Omental fat pad (tissue), 4 donors: ENCODE measurements at places on chromosomes 13 and 19. TPM values are rescaled to one million over a fixed set of nuclear protein-coding genes. Genes with fewer than 3 reads are reported as not detected.
A peak's percentile ranks its signal among the peaks of the same experiment; 100 is the strongest.

DNA sequence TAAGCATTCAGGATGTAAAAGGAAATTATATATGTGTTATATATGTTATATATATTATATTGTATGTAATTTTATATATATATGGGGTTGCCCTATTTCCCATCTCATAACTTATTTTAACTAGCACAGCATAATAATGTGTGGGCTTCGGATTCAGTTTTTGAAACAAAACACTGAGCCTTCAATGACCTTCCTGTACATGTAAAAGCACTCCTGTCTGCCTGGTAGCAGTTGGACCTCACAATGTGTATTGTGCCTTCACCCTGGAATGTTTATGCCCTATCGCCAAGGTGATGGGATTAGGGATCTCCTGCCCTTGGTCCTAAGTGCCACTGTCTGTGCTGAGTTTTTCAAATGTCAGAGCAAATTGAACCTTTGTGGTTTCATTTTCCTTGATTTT, 968.8 kb downstream of the TUBA3C start:
- DNase-seq = no peak

DNA sequence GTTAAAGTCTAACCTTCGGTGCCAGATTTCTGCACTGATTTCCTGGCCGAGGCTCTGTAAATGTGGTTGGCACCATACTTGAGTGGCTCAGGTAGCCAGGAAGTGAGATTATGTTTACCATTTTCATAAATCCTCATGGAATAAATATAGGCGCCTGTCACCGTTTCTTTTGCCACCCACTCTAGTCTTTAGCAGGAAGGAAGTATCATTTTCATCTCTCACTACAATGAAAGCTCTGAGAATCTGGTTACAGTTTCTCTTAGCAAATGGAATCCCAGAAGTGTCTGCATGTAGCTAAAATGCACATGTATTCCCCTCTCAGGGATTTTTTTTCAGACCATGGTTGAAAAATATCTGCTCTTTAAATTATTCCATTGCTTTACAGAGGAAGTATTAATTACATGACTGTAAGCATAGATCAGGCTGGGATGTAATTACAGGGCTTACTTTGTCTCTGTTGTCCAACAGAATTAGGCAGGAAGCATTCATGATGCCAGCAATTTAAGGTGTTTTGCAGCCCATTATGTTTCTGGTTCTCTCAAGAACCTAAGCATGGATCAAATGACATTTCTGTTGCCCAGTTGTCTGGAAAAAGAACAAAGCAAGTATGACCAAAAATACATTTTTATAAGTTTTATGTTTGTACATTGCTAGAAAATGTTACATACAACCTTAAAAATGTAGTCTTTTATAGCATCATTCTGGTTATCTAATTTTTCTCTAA, 221.7 kb upstream of the SPRY2 start:
- no peak for DNase-seq

- no peak for DNase-seq
Observed at GRCh38 chr13:83681547-83681946, 200.7 kb downstream of the SLITRK1 start.

DNA sequence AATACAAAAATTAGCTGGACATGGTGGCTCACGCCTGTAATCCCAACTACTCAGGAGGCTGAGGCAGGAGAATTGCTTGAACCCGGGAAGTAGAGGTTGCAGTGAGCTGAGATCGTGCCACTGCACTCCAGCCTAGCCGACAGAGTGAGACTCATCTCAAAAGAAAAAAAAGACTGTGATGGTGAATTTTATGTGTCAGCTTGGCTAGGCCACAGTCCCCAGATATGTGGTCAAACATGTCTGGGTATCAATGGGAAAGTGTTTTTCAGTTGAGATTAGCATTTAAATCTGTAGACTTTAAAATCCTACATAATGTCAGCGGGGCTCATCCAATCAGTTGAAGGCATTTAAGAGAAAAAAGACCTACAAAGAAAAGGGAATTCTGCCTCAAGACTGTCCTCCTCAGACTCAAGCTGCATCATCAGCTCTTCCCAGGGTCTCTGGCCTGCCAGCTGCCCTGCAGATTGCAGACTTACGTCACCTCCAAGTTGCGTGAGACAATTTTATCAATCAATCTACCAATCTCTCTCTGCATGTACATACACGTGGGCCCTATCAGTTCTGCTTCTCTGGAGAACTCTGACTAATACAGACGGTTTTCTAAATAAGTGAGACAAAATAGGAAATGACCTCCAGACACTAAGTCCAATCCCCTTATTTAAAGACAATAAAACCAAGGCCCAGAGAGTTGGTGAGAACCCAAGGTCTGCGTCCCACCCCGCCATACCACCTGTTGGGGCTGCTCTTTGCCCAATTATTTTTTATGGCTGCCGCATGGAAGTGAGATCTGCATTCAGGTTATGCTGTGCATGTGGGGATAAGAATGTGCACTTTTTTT, 99.2 kb downstream of the ABCC4 start:
- no peak for DNase-seq

GRCh38 chr13:28719227-28720055, 671 bp upstream of the SLC46A3 start:
- no peak for DNase-seq

- DNase-seq = no peak
Observed at GRCh38 chr13:39217471-39217870, 179.2 kb downstream of the NHLRC3 start.

ATP4B gene
- total RNA-seq = not detected

GRCh38 chr13:41313117-41313516, 2.0 kb downstream of the NAA16 start:
- no peak for DNase-seq

- DNase-seq = no peak
Observed at GRCh38 chr13:40923867-40924266, 95.2 kb downstream of the ELF1 start.

- no peak for DNase-seq
Observed at GRCh38 chr13:40384976-40385857, 281.2 kb downstream of the FOXO1 start.

DNA sequence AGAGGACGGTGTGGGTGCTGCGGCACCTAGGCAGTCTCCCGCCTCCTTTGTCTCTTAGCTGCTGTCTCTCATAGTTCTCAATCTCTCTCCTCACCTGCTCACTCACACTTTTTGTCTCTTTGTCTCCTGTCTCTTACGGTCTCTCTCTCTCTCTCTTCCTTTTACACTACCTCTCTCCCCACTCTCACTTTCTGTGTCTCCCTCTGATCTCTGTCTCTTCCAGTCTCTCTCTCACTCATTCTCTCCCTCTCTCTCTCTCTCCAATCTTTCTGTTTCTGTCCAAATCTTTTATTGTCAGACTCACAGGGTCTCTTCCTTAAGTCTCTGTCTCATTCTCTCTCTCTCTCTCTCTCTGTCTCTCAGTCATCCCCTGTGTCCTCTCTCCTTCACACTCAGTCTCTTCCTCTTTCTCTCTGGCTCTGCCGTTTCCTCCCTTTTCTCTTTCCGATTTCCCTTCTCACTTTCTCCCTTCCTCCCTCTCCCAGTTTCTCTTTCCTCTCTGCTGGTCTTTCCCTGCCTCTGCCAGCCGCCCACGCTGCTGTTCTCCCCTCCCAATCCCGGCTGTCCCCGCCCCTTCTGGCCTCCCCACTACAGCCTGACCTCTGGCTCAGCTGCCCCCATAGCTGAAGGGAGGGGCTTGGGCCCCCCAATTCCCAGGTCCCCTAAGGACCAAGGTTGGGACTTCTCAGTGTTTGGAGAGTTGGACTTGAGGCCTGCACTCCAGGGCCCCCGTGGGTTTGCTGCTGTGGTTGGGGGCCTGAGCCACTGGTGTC, at the start of gene PLEKHA4:
Gene PLEKHA4, minus strand, starts transcription at position 504 of the 773 bp plus-strand sequence. CDS start 997 bp downstream, outside the sequence.
- no peak for DNase-seq

GRCh38 chr13:79604752-79605151, 123.8 kb downstream of the NDFIP2 start:
- DNase-seq = no peak

DNA sequence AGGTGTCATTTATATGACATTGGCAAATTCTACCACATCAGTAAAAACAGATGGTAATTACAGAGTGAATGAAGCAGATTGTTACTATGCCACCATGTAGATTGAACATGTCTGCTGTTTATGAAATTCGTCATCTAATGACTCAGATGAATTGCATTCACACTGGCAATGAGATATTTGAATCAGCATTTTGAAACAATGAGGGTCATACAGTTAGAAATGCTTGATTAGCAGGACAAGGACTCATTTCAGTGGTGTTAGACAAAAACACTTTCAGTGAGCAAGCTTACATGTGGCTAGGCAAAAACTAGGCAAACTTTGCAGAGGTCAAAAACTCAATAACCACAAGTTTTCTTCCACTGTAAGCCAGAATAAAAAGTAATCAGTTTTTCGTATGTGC, 1165.0 kb downstream of the SLITRK1 start:
- no peak for DNase-seq

DNA sequence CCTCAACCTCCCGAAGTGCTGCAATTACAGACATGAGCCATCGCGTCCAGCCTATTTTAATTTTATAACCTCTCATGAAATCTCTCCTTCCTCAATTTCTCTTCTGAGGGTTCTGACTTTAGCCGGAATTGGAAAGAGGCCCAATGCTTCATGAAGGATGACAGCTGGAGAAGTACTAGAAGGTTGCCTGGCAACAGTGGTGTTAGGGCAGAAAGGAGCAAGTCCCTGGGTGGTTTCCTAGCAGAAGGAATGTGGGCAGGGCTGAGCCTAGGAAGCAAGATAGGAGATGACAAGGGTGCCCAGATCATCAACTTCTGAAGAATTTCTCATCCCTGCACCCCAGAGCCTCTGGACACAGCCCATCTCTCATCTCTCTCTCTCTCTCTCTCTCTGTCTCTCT, 25.8 kb downstream of the CACNG6 start:
- no peak for DNase-seq

DNA sequence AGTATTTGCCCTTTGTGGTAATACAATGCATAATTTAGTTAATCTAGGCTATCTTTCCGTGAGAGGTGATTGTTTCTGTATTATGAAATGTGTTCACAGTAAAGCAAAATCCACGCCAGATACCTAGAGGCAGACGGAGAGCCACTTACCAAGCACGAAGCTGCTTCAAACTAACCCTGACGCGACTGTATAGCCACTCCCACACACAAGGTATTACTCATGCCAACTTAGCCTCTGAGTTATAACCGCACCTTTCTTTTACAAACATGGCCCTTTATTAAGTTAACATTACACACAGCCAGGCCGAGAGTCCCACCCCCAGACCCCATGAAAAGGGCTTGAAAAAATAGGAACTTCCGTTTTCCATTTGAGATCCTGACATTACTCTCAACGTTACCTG, 185.7 kb downstream of the ABCC4 start:
- DNase-seq = no peak

GRCh38 chr13:43572656-43573360, 214.0 kb downstream of the ENOX1 start:
- no peak for DNase-seq

ZNF574 gene
- 22.9 TPM for total RNA-seq

DNA sequence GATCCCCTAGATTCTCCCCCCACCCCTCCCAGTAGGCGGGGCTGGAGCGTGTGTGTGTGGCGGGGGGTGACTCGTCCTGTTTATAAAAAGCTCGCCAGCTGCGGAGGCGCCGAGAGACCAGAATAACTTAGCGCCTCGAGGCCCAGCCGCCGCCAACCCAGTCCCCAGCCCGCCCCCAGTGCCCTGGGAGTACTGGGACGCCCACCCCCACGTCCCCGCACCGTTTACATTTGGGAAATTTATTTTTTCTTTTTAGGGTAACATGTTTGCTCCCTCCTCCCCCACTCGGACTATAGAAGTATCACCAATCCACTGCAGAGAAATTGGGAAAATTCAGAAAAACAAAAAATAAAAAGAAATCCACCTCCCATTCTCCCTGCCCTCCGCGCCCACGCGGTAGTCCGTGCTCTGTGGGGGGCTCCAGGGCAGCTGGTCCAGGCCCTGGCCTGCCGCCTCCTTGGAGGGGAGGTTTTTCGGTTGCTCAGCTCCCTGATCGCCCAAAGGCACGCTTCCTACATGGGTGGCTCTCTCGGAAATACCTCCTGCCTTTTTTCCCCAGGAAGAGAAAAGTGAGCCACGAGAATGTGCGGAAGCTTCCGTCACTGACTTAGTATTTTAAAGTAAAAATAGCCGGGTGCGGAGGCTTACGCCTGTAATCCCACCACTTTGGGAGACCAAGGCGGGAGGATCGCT, 1.5 kb upstream of the RAB3A start:
- DNase-seq = peak; percentile 55

- DNase-seq = no peak
Observed at GRCh38 chr13:101915755-101916107, 463.3 kb downstream of the ITGBL1 start.

DNA sequence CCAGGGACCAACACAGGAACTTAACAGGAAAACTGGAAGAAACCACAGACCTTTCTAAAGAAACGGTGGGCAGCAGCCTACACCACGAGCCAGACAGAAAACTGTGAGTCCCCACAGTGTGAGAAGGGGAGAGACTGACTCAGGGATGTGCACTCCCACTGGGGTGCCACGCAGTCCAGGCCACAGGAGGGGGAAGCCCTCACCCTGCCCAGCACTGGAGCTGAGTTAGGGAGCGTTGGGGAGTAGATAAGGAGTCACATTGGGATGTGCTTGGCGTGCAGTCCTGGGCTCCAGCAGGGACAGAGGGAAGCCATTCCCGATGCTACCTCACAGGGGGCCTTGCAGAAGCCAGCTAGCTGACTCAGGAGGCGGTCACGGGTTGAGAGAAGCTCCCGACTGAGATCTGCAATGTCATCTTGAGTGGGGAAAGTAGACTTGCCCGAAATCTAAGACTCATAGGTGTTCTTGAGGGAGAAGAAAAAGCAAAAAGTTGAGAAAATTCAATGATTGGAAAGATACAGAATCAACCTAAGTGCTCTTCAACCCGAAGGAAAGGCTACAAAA, 17.3 kb downstream of the SIGLEC8 start:
- DNase-seq = no peak

SHANK1 gene
- total RNA-seq = not detected

DNA sequence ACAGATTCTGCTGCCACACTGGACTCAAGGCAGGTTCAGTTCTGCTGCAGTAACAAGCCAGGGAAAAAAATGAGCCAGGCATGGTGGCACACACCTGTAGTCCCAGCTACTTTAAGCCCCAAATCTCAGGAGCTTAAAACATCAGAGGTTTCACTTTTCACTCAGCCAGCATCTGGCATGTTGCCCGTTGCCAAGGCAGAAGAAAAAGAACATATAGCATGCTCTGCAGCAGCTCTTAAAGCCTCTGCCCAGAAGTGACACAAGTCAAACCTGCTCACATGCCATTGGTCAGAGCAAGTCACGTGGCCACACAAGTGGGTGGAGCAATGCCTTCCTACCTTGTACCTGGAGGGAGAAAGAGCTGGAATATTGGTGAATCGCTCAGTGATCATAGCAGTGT, 14.7 kb upstream of the ADGRE5 start:
- DNase-seq = peak; percentile 65

GRCh38 chr19:58566989-58567388, 6.1 kb downstream of the MZF1 start:
- no peak for DNase-seq

GRCh38 chr13:20826843-20827560, 53.2 kb upstream of the EEF1AKMT1 start:
- DNase-seq = no peak
